ENCODE measurements at places on chromosomes 6 and 20.

- DNase-seq = no peak
Observed at GRCh38 chr6:133546098-133546497, 304.9 kb downstream of the EYA4 start.

GRCh38 chr6:154039231-154039842 lies at the start of gene OPRM1:
TSS of gene OPRM1 (plus strand) at chr6:154039240. CDS start at chr6:154039545, 305 bp downstream.
- peak; percentile 2 for DNase-seq

DNA sequence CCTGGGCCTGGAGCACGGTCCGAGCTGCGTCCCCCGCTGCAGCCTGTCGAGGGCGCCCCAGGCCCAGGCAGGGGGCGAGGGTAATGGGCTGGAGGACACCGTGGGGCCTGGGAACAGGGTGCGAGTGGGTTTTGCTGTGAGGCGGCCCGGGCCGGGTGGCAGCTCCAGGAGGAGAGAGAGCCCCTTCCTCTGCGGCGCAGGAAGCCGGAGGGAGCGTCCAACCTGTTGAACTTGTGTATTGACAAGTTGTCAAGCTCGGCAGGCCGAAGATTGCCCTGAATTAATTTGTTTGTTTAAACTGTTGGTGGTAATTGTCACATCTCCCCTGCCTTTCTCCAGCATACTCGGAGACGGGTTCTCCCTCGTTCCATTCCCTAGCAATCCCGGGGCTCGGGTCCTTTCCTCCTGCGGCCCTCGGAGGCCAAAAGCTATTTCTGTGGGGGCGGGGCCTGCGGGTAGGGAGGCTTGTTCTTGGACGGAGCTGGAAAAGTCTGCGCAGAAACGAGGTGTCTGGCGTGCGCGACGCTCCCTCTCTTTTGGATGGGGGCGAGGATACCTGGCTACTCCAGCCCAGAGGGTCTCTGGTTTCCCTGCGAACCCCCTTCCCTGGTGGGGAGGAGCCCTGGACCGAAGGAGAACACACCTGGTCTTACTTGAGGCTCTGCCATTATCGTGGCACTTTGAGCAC lies 9.9 kb downstream of the NR2E1 start:
- no peak for DNase-seq

GRCh38 chr20:19934792-19935491 lies 82.2 kb upstream of the NAA20 start:
- DNase-seq = no peak

All from H4 (cell line).